Thoracic aorta endothelial cell (primary cell): ENCODE measurements at places on chromosomes 6 and 20. TPM values are rescaled to one million over a fixed set of nuclear protein-coding genes. Genes with fewer than 3 reads are reported as not detected.

MAS1 gene
- not detected in 2 replicates for total RNA-seq

C20orf141 gene
- not detected in 2 replicates for total RNA-seq

MAPK13 gene
- total RNA-seq = 1.5 and 1.9 TPM in 2 replicates

CST2 gene
- not detected in 2 replicates for total RNA-seq

FAM120B gene
- 19.7 and 23.1 TPM in 2 replicates for total RNA-seq

BMP2 gene
- total RNA-seq = 41.5 and 44.6 TPM in 2 replicates

HS3ST5 gene
- not detected in 2 replicates for total RNA-seq
